C1 segment of cervical spinal cord (tissue), 14 donors: ENCODE measurements at places on chromosomes 5 and 9.
A peak's percentile ranks its signal among the peaks of the same experiment; 100 is the strongest.

GRCh38 chr9:113932906-113933584, 56.9 kb downstream of the ZNF618 start:
- DNase-seq: no peak

DNA sequence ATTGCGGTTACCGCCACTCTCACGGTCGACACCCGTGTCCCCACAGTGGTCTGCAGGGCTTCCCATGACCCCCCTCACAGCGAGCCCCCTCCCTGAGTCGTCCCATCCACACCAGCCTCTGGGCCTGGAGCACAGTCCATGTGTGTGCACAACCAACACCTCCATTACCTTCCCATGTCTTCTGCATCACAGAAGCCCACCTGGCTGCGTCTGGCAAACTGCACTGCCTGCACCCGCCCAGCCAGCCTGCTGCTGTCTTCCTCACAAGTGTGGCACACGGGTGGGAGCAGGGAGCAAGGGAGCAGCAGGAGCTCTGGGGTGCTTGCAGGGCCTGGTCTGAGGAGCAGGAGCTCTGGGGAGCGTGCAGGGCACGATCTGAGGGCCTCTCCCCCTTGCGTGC, 415.3 kb upstream of the IRX4 start:
- no peak for DNase-seq

DNA sequence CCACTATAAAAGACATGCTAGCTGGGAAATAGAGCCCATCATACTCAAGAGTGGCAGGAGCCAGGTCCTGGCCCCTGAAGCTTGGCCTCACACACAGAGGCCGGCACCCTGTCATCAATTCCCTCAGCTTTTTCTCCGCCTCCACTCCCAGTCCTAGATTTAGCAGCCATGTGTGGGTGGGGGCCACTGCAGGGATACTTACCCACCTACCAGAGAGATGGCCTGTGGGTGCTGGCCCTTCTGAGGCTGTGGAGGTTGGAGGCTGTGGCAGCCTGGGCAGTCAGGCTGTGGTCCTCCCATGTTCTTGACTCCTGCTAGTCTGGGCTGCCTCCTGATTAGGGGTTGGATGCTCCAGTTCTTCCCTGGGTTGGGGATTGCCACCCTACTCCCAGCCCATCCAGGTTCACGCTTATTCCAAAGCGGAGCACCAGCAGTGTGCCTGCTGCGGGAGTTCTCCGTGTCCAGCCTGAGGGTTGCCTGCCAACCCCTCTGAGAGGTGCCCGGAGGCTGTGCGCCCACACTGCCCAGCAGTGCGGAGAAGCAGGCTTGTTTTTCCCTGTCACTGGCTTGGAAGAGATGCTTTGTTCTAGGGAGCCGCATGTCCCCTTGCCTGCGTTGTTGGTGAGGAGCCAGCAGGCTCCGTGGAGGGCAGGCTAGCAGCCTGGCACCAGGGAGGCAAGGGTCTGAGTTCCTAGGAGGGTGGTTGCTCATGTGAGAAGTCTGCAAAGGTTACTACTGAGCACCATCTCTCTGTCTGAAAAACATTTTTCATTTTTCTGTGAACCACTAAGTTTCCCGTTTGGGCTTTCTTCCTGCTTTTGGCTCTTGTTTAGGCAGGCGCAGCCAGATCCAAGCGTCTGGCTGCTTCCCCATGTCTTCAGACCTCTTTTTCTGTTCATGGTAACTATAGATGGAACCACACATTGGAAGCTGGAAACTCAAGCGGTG, 7.5 kb downstream of the SLC22A5 start:
- no peak for DNase-seq

GRCh38 chr9:134895097-134895496, 14.5 kb downstream of the FCN2 start:
- no peak for DNase-seq

GRCh38 chr5:14394365-14394764, 187.2 kb upstream of the OTULINL start:
- no peak for DNase-seq

DNA sequence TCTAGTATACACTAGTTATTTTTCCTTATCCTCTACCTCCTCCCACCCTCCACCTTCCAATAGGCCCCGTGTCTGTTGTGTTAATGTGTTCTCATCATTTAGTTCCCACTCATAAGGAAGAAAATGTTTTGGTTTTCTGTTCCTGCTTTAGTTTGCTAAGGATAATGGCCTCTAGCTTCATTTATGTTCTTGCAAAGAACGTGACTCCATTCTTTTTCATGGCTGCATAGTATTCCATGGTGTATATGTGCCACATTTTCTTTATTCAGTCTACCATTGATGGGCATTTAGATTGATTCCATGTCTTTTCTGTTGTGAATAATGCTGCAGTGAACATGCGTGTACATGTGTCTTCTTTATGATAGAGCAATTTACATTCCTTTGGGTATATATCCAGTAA, 146.5 kb upstream of the GAS1 start:
- DNase-seq: no peak

DNA sequence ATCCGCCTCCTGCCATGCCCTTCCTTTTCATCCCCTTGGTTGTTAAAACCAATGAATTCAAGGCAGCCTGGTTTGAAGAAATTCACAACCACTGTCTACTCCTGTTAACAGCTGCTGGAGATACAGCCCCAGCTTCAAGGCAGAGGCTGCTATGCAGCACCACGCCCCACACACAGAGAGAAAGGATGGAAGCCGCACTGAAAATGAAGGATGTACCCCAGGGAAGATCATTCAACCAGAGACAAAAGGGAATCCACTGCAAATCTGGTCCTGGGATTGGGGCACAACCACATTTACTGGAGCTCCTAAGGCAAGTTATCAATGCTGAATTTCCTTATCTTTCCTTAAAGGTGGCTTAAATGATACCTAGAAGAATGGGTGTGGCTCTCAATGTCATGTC, 58.7 kb downstream of the DPYSL3 start:
- DNase-seq: no peak

- DNase-seq: no peak
These were observed 18.3 kb upstream of the NEK6 start for GRCh38 chr9:124239249-124240073.

GRCh38 chr5:169354263-169354662, 53.3 kb upstream of the SLIT3 start:
- no peak for DNase-seq

DNA sequence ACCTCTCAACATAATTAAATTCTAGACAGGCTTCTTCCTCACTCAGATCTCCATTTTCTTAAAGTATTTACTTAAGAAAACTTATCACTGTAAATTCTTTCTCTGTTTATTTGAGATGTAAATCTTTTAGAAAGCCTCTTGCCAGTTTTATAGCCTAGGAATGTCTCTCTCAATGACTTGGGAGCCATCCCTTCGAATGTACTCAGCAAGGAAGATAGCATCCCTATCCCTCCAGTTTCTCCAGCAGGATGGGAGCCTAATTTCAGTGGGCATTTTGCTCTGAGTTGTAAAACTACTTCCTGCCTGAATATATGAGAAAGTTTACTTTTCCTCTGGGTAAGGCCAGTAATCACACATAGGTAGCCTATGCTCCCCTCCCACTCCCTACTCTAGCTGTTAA, 558.5 kb upstream of the ARRDC3 start:
- no peak for DNase-seq

DNA sequence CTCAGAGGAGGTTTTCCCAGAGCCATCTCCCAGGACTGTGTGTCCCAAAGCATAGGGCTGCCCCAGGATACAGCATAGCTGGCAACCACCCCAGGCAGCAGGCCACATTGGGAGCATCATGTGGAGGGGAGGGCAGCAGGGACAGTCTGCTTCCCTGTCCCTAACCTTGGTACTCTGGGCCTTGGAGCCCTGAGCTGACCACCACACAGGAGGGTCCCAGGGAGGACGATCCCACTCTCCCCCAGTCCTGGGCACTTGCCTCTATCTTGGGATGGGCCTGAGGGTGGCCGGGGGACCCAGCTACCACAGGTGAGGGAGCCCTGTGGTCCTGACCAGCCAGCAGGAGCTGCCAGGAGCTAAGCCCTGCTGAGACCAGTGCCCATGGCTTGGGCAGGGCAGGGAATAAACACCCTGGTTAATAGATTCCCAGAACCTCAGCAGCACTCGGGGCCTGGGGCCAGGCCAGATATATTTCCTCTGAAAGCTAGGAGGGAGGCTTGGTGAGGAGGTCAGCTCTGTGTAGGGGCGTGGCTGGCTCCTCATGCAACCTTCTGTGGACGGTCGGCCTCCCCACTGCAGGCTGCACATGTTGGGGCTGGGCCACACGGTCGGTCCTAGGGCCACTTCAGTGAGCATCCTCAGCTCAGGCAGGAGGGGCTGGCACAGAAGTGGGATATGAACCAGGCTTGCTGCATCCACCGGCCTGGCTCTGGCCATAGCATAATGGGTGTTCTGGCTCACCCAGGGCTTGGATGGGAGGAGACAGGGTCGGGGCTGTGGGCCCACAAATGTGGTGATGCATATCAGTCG, 4.2 kb downstream of the NINJ1 start:
- DNase-seq: no peak

DNA sequence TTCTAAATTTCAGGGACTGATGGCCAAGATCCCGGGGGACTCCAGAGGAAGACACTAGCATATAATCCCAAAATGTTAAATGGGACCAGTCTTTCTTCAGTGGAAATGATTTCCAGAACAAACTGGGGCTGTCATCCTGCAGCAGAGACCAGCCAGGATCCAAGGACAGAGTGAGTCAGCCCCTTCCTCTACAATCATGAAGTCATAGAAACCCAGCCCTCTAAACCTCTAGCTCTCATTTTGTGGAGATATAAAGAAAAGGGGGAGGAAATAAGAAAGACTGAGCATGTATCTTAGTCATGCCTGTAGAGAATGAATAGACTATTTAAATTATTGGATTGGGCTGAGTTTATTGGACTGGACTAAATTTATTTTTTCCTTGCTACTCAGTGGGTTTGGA, 318.3 kb downstream of the AGTPBP1 start:
- DNase-seq: no peak

DNA sequence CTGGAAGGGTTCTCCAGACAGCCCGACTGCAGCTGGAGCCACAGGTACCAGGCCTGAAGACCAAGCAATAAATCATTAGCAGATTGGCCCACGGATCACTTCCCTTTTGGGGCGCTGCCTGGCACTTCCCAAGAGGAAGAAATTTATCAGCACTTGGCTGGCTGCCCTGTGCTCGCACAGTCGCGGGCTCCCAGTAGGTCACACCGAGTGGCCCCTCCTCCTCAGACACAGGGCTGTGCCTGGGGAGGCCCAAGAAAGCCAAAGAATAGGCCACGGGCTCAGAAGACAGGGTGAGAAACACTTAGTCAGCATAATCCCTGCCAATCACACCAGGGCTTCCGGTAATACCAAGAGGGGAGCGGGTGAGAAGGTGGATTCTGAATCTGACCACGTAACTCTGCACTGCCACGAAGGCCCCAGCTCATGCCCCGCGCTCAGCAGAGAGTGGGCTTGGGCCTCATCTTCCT, 115.7 kb upstream of the MSX2 start:
- DNase-seq: peak; percentile 2

DNA sequence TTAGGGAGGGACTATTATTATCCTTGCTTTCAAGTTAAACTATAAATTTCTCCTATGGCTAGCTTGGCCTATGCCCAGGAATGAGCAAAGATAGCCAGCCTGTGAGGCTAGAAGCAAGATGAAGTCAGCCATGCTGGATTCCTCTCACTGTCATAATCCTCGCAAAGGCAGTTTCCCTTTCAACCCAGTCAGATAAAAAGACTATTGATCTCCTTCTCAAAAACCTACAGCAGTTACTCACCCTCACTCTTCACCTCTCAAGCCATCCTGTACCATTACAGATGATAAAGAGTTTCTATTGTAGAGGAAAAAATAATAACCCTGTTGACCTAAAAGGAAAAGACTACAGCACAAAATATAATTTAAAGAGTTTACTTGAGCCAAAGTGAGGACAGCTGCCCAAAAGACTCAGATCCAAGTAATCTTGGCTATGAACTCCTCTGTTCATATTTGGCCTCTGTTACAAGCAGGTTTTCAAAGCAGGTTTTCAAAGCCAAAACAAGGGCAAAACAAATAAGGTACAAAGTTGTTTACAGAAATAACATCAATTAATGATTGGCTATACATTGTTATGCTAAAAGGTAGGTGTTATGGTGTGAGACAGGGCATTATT, 41.7 kb downstream of the KCNV2 start:
- DNase-seq: no peak

DNA sequence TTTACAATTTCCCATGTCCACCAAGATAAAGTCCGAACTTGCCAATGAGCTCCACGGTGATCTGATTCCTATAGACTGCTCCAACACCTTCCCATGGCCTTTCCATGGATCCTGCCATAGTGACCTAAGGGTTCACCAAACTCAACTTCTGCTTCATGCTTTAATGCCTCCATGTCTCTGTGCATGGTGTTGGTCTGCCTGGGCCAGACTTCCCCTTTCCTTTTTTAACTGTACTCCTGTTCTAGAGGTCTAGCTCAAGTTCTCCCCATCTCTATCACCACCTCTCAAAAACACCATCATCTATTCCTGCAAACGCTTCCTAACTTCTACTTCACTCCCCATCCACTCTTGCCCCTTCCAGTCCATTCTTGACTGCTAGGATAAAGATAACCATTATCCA, 14.8 kb upstream of the SMARCA2 start:
- no peak for DNase-seq

GRCh38 chr9:37839496-37840461, 39.2 kb downstream of the DCAF10 start:
- DNase-seq: no peak

DNA sequence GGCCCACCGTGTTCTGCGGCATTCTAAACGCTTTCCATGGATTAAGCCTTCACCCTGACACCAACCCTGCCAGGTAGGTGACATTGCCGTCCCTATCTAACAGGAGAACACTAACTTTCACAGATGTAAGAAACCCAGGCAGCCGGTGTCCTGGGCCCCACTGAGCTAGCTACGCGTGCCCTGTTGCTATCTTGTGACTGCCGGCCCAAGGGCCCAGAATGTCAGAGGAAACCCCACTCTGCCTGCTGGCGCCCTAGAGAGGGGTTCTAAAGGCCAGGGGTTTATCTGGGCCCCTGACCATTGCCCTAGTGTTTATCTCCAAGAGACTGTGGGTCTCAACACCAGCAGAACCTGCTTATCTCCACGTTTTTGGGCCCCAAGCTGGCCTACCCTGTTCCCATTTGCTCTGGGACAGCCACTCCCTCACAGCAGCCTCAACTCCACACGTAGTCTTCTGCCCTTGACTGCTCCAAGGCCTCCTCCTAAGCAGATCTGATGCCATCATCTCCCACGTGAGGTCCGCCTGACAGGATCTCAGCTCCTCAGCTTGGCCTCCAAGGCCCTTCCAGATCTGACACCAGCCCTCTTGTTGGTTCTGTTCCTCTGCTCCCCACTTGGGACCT, 18.1 kb upstream of the ZBTB34 start:
- no peak for DNase-seq
